ENCODE measurements at places on chromosomes 6 and 20.

DNA sequence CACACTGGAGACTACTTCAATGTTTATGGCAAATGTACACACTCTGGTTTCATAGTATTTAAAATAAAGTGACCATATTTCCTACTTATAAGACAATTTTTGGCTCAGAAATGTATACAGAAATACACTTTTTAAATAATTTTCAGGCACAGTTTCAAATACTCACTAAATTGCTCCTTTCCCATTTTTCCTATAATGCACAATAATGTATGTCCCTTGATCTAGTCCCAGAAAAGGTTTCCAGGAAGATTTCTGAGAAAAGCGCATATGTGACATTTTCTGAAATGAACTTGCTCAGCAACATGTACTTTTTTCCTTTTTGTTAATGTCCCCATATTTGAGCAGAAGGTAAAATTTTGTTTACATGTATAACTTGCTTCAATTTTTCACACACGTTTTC lies 591.4 kb downstream of the CD109 start:
- DNase-seq = no peak

- peak; percentile 63 for DNase-seq
Measured at GRCh38 chr20:49539481-49540231, 28.3 kb downstream of the PTGIS start.

DNA sequence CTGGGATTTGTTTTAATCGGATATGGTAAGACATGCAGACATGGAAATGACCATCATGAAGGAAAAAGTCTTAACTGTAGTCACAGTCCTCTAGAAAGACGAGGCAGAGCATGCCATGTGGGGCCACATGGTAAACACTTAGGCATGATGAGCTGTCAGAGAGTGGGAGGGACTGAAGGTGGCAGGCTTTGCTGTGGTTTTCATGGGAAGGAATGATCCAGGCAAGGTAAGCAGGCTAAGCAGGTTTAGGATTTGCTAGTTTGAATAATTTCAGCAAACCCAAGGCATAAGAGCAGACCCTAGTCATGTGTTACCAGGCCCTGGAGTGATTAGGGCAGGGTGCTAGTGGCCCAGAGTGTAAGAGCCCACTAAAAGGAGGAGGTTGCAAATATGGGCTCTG lies 47.2 kb upstream of the STMND1 start:
- DNase-seq = no peak

DNA sequence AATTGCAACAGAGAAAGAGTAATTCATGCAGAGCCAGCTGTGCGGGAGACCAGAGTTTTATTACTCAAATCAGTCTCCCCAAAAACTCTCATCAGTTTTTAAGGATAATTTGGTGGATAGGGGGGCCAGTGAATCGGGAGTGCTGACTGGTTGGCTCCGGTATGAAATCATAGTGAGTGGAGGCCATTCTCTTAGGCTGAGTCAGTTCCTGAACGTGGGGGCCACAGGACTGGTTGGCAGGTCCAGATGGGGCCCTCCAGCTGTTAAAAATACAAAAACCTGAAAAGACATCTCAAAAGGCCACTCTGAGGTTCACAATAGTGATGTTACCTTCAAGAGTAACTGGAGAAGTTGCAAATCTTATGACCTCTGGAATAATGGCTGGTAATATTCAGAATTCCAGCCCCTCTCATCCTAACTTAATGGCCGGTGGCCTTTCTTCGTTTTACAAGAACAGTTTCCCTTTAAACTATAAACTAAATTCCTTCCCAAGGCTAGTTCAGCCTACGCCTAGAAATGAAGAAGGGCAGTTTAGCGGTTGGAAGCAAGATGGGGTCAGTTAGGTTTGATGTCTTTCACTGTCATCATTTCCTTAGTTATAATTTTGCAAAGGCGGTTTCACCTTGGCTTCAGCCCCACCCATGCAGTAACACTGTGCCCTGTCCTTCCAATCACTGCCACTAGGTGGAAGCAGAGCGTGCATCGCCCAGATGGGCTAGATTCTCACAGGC lies 6.8 kb upstream of the MICA start:
- peak; percentile 68 for DNase-seq

DNA sequence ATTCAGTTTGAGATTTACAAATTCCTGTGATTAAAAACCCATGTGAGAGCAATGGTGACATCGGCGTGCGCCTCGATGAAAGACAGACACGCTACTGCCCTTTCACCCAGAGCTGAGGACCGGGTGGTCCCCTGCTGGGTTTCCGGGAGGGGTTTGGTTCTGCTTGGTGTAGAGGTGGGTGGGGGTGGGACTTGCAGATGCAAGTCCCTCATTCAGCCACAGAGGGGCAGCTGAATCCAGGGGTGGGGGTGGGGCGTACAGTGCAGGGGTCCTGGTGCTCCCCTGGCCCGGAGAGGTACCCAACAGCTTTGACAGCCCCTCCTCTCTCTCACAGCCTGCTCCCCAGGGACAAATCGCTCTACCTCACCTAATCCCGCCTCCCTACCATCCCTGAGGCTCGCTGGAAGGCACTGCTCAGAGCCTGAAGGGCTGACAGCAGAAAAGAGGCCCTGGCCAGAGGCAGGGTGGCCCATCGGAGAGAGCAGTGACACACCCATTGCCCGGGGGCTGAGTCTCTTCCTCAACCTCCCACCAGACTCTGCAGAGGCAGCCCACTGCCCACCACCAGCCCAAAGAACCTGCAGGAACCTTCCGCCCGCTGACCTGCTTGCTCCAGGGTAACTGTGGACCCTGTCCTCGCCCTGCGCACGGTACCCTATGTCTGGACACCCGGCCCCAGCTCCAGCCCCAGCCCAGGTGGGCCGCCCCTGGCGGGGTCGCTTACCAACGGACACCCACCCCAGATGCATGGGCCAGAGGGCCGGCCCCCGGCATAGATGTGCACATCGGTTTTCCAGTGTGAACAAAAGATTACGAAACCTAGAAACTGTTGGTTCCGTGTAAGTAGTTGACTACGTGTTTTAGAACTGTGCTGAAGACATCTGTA lies 118.4 kb downstream of the JPH2 start:
- DNase-seq = no peak

- no peak for DNase-seq
Measured at GRCh38 chr6:154548130-154548830, 37.8 kb upstream of the CNKSR3 start.
